Stimulated activated CD4-positive, alpha-beta T cell treated with anti-CD3 and anti-CD28 coated beads, Interleukin-2, amount 100 ng/mL, for 24 hours (primary cell): ENCODE measurements at places on chromosomes 3 and 15.

DNA sequence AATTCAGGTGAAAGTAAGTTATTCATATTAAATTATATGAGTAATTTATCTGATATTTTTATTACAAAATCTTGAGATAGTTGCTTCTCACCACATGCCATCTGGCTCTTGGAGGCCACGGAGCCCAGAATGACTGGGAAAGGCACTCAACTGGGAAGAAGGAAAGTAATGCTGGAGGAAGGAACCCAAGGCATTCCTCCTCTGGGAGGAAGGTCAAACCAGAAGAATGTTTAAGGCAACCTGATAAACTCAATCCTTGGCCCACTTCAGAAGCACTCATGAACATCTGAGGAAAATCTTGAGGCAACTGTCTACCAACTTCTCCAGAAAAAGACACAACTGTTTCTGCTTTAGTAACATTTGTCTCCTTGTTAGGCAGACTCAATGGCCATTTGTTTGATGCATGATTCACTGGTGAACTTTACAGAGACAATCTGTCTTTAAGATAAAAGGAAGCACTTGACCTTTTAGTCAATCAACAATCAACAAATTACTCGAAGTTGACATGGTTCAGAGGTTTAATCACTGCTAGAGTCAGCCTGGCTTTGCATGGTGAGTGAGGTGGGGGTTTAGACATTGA is 261.4 kb upstream of the MME start:
- no peak for DNase-seq

GRCh38 chr3:131804565-131805133 is 230.2 kb downstream of the CPNE4 start:
- no peak for DNase-seq

DNA sequence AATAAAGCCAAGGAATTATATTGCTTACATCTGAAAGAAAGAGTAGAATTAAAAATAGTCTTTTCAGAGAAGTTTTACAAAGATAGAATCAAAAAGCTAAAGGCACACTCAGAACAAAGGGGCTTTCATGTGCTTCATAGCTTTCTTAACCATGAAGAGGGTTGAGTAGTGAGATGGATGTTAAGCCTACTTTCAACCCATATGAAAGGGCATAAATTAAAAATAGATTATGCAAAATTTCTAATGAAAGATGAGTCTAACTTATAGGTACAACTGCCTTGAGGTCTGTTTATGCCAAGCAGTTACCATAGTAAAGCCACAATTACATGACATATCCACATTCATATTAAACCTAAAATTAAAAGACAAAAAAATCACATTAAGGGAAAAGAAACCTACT is 223.3 kb upstream of the ARHGEF26 start:
- DNase-seq: no peak

GRCh38 chr3:134094491-134094890 is 64.8 kb upstream of the SLCO2A1 start:
- DNase-seq: no peak

DNA sequence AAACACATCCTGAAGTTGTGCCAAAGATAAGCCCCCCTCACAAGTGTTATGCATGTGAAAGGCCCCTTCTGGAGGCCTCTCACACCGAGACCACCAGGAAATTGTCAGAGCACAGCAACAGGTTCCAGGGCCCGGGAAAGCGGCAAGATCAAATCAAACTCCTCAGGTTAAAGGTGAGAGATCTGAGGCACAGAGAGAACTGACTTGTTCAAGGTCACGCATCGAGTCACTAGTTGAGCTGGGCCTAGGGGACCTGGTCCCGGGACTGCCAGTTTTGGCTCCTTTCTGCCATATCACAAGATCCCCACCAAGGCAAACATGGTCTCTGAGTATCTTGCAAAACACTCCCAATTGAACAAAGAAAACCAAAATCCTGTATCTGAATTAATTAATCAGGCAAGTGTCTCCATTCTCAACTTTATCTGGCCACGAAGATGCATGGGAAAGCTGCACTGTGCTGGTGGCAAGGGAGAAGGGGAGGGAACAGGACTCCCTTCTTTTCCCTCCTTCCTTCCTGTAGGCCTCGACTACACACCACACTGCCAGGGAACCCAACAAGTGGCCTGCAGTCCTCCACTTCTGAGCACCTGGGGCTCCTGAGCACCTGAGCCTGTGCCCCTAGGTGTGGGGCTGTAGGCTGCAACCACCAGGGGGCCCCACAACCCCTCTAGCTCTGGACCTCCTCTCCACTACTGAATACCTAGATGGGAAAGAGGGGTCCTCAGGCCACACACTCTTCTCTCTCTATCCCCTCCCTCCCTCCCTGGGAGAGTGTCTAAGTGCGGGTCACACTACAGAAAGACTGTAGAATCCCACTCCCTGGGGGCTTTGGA is 37.3 kb downstream of the ANP32A start:
- DNase-seq: peak; percentile 68

- no peak for DNase-seq
These were observed 176.6 kb downstream of the KLF13 start for GRCh38 chr15:31503256-31503655.
